ENCODE measurements at places on chromosomes 2 and 18.
A peak's percentile ranks its signal among the peaks of the same experiment; 100 is the strongest.

DNA sequence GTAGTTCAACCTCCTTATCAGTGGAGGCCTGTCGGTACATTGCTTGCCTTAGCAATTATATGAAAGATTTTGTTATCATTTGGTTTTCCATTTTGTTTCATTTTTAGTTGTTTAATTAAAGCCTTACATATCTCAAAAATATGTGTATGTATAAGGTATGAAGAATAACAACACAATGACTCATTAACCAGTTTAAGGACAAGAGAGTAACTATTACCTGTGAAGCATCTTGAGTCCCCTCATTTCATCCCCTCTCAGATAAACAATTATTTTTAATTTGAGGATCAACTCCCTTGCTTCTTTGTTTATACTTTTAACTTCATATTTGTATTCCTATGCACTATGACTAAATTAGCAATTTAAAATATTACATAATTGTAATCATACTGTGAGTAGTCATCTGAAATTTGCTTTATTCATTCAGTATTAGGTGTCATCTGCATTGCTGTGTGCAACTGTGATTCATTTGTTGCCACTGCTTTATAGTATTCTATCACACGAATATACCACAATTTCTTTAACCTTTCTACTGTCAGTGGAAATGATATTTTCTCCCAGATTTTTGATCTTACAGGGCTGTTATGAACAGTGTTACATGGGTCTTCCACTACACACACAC lies 126.4 kb downstream of the RNF152 start:
- DNase-seq, result no peak

DNA sequence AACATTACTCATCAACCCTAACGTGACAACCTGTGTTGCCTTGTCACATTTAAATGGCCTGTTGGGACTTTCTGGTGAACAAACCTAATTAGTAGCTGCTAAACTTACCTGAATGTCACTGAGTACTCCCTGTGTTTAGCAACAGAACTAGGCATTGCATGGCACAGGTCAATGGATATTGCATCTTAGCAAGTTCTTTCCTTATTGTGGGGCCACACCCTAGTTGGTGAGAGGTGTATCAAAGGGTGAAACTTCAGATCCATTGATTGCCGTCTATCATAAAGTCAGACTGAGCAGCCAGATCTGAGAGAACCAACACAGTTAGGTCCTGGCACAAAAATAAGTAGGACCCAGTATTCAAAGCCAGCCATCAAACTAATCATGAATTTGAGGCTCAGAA lies 29.8 kb upstream of the ZNF385B start:
- DNase-seq, result no peak

GRCh38 chr18:23228102-23229061 lies 93.1 kb downstream of the CABLES1 start:
- no peak for DNase-seq

- DNase-seq, result no peak
Observed at GRCh38 chr2:85673716-85674375, 5.8 kb upstream of the SFTPB start.

- DNase-seq, result no peak
Observed at GRCh38 chr2:11663427-11663826, 6.6 kb downstream of the NTSR2 start.

GRCh38 chr2:18819566-18819965 lies 230.2 kb upstream of the NT5C1B start:
- DNase-seq, result no peak

DNA sequence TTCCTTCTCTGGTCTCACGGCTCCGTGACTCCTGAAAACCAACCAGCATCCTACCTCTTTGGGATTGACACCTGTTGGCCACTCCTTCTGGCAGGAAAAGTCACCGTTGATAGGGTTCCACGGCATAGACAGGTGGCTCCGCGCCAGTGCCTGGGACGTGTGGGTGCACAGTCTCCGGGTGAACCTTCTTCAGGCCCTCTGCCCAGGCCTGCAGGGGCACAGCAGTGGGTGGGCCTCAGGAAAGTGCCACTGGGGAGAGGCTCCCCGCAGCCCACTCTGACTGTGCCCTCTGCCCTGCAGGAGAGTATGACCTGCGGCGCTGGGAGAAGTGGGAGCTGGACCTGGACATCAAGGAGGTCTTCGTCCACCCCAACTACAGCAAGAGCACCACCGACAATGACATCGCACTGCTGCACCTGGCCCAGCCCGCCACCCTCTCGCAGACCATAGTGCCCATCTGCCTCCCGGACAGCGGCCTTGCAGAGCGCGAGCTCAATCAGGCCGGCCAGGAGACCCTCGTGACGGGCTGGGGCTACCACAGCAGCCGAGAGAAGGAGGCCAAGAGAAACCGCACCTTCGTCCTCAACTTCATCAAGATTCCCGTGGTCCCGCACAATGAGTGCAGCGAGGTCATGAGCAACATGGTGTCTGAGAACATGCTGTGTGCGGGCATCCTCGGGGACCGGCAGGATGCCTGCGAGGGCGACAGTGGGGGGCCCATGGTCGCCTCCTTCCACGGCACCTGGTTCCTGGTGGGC lies 10.0 kb downstream of the PROC start:
- DNase-seq, result no peak

- no peak for DNase-seq
Observed at GRCh38 chr18:76610933-76611749, 116.1 kb upstream of the ZNF516 start.

DNA sequence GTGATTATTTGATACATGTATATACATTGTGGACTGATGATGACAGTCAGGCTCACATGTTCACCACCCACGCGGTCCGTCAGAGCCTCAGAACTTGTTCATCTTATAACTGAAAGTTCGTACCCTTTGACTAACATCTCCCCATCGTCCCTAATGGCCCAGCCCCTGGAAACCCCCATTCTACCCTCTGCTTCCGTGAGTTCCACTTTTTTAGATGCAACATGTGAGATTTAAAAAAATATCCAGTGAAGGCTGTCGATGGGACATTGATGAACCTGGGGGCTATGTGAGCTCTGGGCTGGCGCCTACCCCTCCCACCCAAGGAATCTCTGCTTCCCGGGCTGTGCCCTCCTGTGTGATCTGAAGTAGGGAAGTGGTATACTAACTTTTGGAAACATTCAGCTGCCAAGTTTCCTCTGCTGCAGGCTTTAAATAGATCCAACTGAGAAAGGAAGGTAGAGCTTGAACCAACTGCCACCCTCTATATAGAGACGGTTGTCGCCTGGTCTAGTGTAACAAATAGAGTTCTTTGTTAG lies 163.8 kb downstream of the FAM210A start:
- DNase-seq, result peak; percentile 56

GRCh38 chr18:22550366-22550765 lies 132.7 kb upstream of the CTAGE1 start:
- no peak for DNase-seq

GRCh38 chr2:218221000-218221399 lies 4.0 kb downstream of the ARPC2 start:
- DNase-seq, result no peak

DNA sequence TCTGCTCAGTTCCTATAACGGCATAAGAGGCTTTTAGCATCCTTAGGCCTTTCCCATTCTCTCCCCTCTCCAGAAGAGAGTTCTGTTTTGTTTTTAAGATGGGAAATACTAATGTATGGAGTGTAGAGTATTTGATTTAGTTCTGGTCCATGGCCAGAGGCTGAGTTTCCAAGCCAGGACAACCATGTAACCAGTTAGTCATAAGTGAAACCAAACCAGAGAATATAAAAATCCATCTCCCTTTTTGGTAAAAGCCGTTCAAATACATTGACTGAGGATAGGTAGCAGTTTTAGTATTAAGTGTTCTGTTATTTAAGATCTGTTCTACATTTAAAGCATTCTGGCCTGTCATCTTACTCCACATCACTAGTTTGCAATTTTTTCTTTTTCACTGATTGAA lies 3.1 kb downstream of the PSMD1 start:
- DNase-seq, result no peak

- no peak for DNase-seq
Observed at GRCh38 chr2:149732001-149732685, 144.6 kb upstream of the MMADHC start.

- no peak for DNase-seq
Observed at GRCh38 chr2:102585847-102586404, 33.4 kb upstream of the SLC9A2 start.

DNA sequence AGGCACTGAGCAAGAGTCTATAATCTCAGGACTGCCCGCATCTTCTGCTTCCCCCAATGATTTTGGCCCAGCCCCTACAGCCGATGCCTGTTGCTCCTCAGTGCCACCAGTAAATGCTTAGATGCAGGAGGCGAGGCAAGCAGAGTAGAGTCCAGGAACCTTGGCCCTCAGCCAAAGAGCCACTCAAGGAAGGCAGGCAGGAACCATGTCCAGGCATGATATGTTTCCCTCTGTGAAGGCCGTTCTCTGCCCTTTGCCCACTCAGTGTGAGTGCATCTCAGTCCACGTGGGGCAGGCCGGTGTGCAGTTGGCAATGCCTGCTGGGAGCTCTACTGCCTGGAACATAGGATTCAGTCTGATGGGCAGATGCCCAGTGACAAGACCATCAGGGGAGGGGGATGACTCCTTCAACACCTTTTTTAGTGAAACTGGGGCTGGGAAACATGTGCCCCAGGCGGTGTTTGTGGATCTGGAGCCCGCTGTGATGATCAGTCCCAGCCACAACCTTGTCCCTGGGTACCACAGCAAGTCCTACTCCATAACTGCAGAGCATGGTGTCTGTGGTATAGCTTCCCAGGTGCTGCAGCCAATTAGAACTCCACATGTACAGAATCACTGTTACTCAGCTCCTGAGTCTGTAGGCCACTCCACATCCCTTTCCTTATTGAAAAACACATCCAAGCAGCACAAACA lies 9.7 kb upstream of the DNAJB2 start:
- DNase-seq, result no peak

DNA sequence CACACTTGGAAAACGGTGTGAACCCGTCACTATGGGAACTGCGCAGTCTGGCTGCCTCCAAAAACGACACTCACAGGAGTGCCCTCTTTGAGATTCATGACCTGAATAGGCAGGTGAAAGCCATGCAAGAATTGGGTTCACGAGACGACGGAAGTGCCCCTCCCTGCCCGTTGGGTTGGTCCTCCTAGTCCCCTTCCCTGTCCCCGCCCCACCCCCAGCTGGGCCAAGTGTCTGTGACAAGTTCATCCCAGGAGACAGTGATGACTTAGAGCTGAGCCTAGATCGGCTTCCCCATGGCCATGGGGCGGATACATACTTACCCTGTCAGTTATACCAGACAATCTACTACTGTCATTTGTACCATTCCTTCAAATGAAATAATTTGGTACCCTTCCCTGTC lies 1137.7 kb upstream of the CHAC2 start:
- no peak for DNase-seq

- DNase-seq, result no peak
Observed at GRCh38 chr2:88843651-88844050, 152.2 kb downstream of the RPIA start.

DNA sequence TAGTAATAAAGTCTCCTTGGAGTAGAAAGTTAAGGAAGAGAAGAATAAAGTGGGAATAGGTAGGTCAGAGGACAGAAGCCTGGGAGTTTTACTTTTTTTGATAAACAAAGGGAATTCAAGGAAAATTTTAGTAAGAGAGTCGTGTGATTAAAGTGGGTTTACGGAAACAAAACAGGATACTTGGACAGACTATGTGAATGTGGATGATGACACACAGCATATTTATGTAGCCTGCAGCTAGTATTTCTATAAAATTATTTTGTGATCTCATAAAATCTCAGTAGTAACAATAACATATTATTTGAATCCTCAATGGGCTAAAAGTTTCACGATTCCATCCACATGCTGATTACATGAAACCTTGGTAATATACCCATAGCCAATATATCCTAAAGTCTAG lies 450.7 kb upstream of the PIK3C3 start:
- no peak for DNase-seq

GRCh38 chr2:101974663-101975062 lies 17.1 kb upstream of the IL1R2 start:
- DNase-seq, result no peak

DNA sequence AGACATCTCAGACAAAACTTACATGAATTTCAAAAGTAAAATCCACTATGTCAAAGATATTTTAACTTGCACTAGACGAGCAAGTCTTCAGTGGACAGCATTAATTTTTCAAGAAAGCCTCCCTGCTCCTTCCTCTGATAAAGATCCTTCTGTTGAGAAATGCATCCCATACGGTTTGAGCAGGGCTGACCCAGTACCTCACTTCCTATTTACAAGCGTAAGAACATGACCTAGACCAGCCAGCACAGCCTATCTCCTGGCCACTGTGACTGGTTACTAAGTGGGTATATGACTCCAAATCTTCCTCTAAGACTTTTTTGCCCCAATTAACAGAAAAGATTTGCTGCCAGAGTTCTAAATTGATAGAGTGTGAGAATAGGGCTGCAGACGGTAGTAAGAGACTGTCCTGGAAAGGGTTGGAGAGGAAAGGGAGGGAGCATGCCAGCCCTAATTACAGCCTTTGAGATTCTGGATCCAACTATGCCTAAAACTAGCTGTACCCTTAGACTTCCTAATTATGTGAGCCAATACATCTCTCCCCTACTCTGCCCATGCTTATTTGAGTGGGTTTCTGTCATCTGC lies 108.4 kb downstream of the PRELID3A start:
- DNase-seq, result no peak

- no peak for DNase-seq
Observed at GRCh38 chr2:135337071-135337470, 193.9 kb downstream of the ZRANB3 start.

- DNase-seq, result no peak
Observed at GRCh38 chr2:119689218-119689617, 10.2 kb downstream of the TMEM177 start.

GRCh38 chr2:151157000-151157735 lies 104.5 kb downstream of the RBM43 start:
- no peak for DNase-seq

DNA sequence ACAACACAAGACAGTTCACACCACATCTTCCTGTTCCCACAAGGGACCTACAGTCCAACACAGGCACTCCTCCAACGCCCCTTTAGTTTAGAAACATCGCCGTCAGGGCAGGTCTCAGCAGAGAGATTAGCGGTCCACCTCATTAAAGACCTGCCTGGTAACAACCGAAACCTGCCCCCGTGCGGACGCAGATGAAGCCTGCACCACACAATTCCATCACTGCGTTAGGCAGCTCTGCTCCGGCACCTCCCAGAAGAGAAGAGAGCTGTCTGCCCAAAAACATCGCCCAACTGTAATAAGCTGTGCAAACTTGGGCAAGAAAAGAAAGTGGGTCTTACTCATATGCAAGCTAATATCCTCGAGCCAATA lies 32.7 kb downstream of the ZNF516 start:
- DNase-seq, result no peak

DNA sequence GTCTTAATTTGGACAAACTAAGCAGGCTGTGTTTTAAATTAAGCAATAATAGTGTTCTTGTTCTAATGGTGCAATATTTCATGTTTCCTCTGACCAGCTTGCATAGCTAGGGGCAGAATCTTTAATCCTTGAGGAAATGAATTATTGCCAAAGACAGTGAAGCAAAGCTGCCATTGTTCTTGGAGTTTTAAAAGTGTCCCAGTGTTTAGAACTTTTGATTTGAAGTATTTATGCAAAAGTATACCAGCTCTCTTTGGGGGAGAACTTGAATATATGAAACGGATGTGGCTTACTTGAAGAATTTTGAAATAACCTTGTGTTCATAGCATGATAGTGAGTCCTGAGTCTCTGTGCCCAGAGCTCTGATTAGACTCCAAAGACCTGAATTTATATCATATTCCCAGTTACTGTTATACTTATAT lies 33.4 kb downstream of the ITGA6 start:
- no peak for DNase-seq
